ENCODE measurements at places on chromosomes 13 and 19.

- DNase-seq: peak; percentile 69
Observed at GRCh38 chr19:10402441-10403038, 802 bp downstream of the CDC37 start.

GRCh38 chr13:109998684-109999533 is 212.5 kb upstream of the IRS2 start:
- DNase-seq: no peak

DNA sequence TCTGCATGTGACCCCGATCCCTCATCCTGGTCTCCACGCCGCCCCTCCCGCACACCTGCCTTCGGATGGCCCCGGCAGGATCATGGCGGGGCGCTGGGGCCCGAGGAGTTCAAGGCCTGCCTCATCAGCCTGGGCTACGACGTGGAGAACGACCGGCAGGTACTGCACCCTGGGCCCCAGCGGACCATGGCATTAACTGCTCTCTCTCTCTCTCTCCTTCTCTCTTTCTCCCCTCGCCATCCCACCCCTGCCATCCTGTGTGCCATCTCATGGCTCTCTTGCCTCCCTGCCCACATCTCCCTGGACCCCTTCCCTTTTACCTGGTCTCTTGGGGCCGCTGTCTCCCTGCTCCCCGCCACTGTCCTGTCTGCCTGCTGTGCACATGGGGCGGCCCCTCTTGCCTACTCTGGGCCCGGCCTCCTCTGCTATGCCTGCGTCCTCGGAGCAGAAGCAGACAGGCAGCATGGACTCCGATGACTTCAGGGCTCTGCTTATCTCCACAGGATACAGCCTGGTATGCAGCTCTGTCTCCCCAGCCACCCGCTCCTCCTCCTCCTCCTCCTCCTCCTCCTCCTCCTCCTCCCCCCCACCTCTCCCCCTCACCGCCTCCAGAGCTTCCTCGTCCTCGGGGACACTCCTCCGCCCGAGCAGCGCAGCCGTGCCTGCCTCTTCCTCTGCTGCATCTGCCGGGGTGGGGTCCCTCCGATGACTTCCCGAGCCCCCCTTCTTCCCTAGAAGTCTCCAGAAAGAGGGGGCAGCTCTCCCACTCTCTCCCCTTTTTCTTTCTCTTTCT is 16.2 kb downstream of the CAPN12 start:
- peak; percentile 50 for DNase-seq

DNA sequence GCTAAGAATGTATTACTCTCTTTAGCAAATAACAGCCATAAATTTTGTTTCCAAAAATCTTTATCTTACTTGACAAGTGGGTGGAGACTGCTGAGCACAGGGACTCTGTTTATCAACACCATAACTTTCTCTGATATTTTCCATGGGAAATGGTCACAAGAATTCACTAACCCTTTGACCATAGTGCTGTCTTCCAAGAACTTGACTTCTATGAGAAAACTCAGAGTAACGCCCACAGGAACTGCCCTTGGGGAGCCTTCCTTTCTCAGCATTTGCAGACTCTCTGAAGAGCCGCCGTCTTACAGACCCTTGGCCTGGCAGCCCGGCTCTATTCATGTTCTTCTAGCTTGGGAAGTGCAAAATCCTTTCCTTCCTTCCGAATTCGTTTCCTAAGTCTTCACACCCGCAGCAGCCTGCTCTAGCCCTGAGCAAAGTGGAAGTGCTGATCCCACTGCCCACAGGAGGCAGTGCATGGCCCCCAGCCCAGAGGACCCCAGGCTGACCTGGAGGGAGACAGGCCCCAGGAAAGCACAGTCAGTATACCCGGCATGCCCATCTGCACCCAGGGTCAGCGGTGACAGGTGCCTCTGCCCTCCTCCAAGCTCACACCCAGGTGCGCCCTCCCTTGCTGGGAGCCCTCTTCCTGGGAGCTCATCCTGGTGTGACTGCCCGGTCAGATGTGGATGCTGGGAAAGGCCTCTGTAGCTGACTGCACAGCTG is 10.2 kb downstream of the GAS6 start:
- DNase-seq: no peak

- DNase-seq: no peak
Observed at GRCh38 chr19:18737337-18737953, 53.7 kb downstream of the COMP start.

- DNase-seq: no peak
Observed at GRCh38 chr13:27621116-27621365, 651 bp upstream of the POLR1D start.

DNA sequence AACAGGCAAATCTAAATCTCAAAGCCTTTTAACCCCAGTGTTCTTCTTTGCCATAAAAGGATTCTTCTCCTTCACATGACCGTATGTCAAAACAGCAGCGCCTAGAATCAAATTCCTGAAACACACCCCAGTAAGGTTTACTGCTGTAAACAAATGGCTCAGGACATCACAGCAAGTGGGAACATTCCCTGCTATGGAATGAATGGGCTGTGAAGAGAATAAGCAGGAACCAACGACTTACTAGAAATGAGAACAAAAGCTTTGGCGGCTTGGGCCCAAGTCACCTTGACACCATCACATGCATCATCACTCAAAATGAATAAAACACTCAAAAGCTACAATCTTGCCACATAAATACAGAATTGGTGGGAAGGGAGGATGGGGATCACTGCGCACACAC is 80.4 kb upstream of the SPATA13 start:
- DNase-seq: no peak

DNA sequence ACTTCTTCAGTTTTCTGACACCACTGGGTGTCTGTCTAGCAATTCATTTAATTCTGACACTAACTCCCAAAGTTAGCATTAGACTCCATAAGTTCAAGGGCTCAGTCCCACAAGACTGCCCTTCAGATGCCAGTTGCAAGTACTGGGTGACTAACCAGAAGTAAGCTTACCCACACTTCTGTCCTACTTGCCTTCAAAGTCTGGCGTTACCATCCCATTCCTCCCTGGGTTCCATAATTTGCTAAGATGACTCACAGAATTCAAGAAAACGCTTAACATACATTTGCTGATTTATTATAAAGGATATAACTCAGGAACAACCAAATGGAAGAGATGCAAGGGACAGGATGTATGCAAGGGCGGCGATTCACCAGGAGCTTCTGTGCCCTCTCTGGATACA is 45.5 kb upstream of the NPAS1 start:
- DNase-seq: no peak

DNA sequence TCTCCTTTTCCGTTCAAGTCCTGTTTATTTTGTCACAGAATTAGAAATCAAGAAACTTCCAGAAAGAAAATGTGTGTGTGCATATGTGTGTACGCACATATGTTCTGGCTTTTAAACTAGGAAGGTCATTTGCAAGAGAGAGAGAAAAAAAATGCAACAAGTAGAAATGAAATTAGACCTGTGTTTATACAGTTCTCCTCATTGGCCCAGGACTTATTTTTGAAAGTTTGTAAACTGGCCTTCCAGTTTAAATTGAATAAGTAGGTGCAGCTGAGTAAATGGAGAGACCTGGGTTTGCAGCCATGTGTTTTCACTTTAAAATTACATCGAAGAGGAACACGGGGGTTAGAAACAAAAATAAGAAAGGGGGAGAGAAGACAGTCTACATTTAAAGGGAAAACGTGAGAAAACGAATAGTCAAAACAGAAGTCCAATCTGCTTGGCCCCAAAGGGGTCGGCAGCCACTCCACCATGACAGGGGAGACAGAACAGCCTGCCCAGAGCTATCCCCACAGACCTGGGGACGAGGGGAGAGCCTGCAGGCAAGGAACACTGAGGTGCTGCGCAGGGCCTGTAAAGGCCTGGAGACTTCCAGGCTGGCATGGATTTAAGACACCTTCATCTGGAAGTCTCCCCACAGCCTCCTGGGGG is 216.8 kb upstream of the MAB21L1 start:
- DNase-seq: no peak

GRCh38 chr19:56105090-56105701 is 15.9 kb downstream of the ZNF787 start:
- DNase-seq: peak; percentile 83

DNA sequence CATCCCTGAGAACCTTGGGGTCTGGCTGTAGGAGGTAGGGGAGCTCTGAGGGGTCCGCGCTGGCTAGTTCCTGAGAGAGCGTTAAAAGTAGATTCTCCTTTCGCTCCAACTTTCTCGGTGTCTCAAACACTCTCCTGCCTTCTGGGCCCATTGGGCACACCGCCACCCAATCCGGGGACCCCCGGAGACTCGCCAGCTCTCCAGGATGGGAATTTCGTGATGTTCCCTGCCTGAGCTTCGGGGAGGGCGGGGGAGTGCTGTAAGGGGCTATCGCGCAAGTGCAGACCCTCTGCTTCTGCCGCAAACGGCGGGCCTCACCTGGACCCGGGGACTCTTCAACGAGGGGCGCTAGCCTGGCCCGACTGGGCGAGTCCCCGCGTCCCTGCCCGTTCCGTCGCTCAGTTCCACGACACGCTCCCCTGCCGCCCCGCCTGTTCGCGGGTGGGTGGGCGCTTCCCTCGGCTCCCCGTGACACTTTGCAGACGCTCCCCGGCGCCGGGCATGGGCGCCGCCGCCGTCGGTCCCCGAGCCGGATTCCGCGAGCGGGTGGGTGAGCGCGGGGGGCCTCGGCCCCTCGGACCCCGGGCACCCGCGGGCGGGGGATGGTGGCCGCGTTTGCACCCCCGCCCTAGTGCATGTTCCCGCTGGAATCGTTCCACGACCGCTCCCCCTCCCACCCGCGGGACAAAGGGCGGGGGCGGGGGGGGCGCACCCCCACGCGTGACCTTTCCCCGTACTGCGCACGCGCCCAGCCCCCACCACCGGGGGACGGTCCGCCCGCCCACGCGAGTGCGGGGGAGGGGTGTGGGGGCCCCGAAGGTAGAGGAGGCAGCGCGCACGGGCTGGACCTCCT is at the start of gene CCDC106:
Gene CCDC106 (plus strand): TSS at position 481 of the 853 bp plus-strand sequence. CDS start 835 bp downstream, outside the sequence.
- DNase-seq: peak; percentile 80

- DNase-seq: no peak
Observed at GRCh38 chr13:24228852-24229458, 68.4 kb downstream of the SPATA13 start.

- DNase-seq: no peak
Observed at GRCh38 chr19:38134540-38135149, 89.4 kb downstream of the DPF1 start.

- no peak for DNase-seq
Observed at GRCh38 chr19:10395003-10395402, 8.3 kb downstream of the CDC37 start.

GRCh38 chr19:14054099-14054498 is 7.8 kb downstream of the PALM3 start:
- no peak for DNase-seq

GRCh38 chr13:52892925-52893324 is 44.5 kb upstream of the PCDH8 start:
- no peak for DNase-seq

DNA sequence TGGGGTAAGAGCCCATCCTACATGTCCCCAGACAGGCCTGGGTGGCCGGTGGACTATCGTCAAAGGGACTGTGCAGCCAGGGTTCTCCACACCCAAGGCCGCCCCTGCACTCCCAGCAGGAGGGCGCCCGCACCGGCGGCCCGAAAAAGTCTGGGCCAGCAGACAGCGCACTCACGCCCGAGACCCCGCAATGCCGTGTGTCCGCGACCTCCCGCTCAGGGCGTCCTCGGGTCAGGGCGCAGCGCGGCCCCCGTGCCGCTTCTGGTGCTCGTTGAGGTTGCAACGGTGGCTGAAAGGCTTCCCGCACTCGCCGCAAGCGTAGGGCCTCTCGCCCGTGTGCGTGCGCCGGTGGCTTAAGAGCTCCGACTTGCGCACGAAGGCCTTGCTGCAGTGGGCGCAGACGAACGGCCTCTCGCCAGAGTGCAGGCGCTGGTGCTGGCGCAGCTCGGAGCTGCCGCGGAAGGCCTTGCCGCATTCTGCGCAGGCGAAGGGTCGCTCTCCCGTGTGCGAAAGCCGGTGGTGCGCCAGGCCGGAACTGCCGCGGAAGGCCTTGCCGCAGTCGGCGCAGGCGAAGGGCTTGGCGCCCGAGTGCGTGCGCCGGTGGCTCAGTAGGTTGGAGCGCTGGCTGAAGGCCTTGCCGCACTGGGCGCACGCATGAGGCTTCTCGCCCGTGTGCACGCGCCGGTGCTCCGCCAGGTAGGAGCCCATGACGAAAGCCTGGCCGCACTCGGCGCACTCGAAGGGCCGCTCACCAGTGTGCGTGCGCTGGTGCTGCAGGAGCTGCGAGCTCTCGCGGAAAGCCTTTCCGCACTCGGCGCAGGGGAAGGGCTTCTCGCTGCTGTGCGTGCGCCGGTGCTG is 2.8 kb upstream of the A1BG start:
- no peak for DNase-seq

DNA sequence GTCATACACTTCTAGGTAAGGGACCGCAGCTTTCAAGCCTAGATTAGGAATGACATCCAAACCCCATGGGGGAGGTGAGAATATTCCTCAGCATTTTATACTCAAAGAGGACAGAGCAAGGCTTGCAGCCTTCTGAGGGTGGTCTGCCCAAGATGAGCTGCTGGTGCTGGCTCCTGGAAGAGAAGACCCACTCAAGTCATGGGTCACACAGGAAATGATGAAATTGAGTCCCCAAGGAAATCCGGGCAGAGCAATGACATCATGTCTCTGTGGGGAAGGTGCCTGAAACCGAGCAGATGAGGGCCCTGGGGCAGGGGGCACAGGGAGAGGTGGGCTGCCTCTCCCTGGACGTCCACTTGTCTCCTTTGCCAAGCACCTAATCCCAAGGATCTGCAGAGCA is 468.7 kb downstream of the TSHZ3 start:
- DNase-seq: no peak
